ENCODE measurements at places on chromosomes 12 and 14.

GRCh38 chr14:70567791-70568190, 32.7 kb downstream of the MED6 start:
- DNase-seq: no peak

- DNase-seq: no peak
Observed at GRCh38 chr12:52836042-52836466, 1.9 kb upstream of the KRT79 start.

DNA sequence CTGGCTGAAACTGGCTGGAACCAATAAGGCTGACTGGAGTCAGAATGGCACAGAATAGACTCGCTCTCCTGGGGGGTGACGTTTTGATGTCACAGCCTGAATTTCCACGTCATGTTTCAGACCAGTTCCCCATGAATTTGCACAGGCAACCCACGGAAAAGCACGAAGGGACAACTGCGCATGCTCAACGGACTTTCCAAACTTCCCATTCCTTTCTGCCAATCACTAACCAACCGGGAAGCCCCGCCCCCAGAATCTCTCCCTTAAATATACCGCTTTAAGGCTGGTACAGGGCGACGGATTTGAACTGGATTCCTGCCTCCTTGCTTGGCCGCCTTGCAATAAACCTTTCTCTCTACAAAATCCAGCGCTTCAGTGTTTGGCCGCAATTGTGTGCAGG, 434.7 kb downstream of the APAF1 start:
- no peak for DNase-seq

- no peak for DNase-seq
Observed at GRCh38 chr14:99586054-99586760, 17.8 kb downstream of the CCDC85C start.

- no peak for DNase-seq
Observed at GRCh38 chr12:30378307-30378706, 317.4 kb downstream of the IPO8 start.

DNA sequence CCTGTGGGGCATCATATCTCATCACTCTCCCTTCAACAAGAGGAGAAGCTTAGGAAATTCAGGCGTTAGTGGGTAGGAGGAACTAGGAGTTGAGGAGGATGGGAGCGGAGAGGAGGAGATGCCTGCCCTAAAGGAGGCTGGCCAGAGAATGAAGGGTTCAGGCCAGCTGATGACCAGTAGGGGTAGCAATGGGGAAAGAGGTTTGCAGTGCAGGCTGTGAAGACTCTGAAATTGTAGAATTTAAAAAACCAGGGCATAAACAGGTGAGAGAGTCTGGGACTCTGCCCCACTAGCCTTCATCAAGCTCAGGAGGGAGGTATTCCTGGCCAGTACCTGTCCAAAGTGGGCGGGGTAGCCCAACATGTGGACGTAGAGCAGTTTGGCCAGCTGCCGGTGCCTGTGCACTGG, 809 bp downstream of the AP1G2 start:
- no peak for DNase-seq

GRCh38 chr12:111150360-111150759, 218.5 kb downstream of the PHETA1 start:
- DNase-seq: no peak

- DNase-seq: no peak
Observed at GRCh38 chr12:76531056-76531455, 28.5 kb downstream of the OSBPL8 start.

DNA sequence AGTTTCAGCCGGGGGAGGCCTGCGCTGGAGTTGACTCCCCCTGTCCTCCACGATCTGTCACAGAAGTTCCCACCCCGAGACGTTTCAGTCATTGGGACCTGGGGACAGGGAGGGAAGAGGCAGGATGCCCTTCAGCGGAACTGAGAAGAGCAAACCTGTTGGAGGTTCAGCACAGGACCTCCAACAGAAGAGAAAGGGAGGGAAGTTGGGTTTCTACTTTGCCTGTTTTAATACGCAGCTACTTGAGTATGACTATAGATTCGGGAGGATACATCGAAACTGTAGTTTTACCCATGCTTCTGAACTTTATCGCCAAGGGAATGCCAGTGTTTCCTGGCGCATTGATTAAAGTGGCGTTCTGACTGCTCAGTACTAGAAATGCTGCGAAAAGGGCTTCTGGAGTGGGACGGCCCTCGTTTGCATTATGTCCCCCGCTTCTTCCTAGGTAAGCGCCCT, 2.3 kb upstream of the DUSP6 start:
- DNase-seq: no peak

DNA sequence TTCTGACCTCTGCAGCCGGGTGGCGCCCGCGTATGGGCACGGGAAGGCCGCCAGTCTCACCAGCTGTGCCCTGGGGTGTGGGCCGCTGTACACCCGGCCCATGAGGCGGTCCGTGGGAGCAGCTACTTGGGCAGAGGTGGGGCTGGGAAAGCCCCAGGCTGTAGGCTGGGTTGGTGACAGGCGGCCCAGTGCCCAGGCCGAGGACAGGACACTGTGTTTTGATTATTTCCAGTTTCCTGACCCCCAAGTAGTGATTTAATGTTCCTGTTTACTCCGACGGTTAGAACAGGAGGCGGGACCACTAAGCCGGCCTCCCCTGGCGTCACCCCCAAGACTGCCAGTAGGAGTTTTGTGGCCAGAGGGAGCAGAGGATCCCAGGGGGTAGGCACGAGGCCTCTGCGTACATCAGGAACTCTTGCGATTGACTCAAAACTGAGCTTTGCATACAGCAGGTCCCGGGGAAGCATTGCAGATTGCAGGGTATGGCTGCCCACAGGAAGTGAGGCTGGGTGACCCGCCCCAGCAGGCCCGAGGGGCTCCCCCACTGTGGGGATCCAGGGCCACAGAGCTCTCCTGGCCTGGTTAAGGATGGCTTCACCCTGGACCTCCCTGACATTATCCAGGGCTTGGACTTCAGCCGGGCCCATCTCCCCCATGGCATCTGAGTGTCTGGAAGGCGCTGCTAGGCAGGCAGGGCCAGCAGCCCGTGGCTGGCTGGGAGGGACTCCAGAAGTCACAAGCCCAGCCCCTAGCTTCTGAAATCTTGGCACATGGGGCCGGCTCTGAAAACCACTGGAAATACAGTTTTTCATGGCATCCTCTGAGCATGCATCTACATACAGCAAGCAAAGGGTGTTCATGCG, 42.5 kb upstream of the DIO3 start:
- peak; percentile 41 for DNase-seq

DNA sequence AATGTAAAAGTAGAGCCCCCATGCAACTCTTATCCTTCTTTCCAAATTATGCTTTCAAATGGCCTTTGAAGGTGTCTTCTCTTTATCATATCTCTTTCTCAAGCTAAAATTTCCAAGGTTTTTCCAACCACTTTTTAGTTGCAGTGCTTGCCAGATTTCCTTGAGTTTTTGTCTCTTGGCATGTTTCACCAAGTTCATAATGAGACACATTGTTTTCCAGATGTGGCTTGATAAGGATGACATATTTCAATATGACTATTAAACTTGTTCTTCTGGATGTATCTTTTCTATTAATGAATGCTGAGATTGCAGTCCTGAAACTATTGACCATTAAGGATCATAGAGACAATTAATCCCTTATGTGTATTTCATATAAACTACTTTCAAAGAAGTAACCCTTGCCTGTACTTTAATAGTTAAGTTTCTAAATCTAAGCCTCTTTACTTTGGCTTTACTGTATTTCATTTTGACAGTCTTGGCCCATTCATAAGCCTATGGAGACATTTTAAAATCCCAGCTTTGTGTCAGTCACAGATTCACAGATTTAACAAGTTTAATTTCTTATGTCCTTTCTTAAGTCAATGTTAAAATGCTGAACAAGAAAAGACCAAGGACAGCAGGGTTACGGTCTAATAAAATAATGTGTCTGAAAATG, 151.5 kb downstream of the LRFN5 start:
- no peak for DNase-seq

DNA sequence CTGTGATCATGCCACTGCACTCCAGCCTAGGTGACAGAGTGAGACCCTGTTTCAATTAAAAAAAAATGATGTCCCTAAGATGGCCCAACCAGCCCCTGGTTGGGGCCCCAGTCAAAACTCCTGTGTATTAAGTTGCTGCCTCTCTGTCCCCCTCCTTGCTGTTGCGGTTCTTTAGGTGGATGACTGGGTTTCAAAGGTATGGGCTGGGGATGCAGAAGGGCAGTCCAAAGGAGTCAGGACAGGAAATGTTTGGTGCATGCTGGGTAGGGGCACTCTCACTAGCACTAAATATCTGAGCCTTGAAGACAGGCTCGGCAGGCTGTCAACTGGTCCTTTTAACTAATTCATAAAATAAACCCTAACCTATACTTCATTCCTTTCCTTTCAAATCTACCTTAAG, 12.0 kb upstream of the PIP4K2C start:
- no peak for DNase-seq

- DNase-seq: no peak
Observed at GRCh38 chr14:69986336-69986735, 107.1 kb downstream of the SMOC1 start.

DNA sequence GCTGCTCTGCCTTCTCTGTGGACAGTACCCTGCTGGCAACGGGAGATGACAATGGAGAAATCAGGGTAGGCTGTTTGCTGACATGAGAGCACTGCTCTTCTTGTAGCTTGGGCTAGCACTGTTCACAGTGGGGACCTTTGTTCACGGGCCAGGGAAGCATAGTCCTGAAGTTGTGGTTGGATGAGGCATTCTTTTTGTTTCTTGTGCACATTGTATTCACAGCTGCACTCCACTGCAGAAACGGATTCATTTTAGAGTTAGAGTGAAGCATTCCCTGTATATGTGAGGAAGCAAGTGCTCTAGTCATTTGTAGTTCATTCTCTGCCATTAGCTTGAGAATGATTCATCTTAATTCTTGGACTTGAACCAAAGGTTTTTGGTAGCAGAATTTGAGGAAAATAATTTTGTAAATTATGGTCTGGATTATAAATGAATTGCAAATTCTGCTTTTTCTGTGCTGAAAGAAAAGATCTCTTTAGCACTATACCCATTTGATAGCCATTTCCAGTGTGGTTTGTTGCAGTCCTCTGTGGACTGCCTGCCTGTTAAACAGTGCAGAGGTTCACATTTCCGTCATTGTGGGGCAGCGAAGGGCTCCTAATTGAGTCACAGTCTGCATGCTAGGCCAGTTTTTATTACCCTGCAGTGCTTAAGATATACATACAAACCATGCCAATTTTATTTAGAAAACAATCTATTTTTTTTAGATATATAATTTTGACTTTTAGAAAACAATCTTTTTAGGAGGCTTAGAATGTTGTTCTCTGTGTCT, 80.6 kb downstream of the APAF1 start:
- DNase-seq: no peak

DNA sequence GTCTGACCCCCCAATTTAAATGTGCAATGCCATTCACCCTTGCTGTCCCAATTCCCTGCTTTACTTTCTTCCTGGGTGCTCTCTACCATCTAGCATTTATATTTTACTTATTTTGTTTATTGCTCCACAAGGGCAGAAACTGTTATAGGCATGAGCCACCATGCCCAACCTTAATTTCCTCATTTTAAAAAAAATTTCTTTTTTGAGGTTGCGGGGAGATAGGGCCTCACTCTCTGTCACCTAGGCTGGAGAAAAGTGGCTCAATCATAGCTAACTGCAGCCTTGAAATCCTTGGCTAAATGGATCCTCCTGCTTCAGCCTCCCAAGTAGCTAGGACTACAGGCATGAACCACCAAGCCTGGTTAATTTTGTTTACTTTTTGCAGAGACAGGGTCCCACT, 13.0 kb downstream of the HPD start:
- no peak for DNase-seq

DNA sequence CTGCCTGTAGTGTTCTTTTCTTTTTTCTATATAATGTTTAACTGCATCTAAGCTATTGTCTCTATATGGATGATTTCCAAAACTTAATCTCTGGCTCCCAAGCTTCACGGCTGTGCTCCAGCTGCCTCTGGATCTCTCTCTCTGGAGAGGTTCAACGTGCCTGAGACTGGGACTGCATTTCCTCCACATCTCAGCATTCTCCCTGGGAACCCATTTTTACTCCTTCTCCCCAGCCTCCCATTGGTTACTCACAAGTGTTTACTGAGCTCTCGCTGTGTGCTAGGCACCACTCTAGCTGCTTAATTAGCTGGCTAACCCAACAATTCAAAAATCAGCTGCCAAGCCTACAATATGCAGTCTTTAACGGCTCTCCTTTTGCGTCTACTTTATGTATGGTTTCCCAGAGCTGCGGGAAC, 34.7 kb downstream of the FBXL14 start:
- DNase-seq: no peak

GRCh38 chr12:3035171-3035570, 42.0 kb upstream of the TSPAN9 start:
- no peak for DNase-seq

- no peak for DNase-seq
Observed at GRCh38 chr14:39446131-39446744, 14.0 kb upstream of the FBXO33 start.

- no peak for DNase-seq
Observed at GRCh38 chr12:98408681-98409080, 106.7 kb upstream of the TMPO start.

DNA sequence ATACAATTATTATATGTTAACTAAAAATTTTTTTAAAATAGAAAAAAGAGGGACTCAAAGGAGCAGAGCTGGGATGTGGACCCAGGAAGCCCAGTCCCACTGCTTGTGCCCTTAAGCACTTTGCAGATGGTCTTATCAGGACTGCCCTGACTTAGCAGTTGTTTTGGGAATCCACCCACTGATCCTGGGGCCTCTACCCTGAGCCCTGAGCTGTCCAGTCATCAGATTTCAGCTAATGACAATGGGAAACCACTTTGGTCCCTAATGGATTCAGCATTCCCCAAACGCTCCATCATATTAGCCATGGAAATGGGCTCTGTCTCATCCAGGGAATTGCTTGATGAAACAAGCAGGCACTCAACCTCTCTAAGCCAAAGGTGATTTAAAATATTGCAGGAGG, 22.5 kb upstream of the WSCD2 start:
- DNase-seq: no peak

GRCh38 chr14:61644175-61644574, 51.1 kb upstream of the HIF1A start:
- no peak for DNase-seq

DNA sequence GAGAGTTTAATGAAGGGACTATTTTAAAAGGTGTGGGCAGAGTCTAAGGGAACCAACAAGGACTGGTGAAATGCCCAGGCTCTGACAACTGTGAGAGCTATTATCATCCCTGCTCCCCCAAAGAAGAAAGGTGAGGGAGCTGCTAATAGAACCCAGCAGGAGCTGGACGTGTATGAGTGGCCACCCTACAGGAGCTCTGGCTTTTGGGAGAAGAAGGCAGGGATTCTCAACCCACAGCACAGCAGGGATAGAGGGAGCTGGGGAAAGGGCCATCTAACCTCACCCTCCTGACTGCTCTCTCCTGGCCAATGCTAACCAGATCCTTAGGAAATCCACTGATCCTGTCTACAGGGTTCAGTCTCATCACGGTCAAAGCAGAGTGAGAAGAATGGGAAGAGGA, 57.1 kb downstream of the GRIN2B start:
- no peak for DNase-seq

GRCh38 chr14:90732718-90733117, 83.5 kb downstream of the TTC7B start:
- no peak for DNase-seq

All from transverse colon (tissue), 4 donors.